ENCODE measurements at places on chromosomes 2 and 18. TPM values are rescaled to one million over a fixed set of nuclear protein-coding genes. Genes with fewer than 3 reads are reported as not detected.

The ANKRD53 gene
- 0.90 TPM for polyA plus RNA-seq

DNA sequence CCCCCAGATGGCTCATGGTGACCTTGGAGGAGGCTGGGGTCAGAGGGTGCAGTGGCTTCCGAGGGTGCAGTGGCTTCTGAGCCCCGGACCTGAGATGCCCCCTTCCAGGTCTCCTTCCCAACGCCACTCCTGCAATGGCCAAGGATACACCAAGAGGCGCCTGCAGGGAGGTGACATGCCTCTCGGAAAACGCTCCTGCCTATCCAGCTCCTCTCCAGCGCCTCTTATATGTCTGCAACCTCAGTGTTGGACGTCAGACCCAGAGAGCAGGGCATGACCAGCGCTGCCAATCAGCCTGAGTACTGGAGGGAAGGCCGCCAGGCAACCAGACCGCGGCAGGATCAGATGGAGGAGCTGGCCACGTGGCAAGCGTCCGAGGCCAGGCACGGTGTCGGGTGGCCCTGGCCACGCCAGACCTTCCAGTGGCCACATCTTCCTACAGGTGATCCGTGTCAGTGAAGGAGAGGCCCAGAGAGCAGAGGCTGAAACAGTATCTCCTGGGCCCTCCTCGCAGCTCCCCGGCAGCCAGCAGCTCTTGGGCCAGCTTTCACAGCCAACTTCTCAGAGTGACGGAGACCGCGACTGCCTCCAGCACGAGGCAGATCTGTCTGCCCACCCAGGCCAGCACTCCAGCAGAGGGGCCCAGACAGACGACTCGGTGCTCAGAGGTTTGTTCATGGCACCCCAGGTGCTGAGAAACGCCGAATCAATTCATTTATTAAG lies 199.5 kb upstream of the SALL3 start:
- no peak for DNase-seq

DNA sequence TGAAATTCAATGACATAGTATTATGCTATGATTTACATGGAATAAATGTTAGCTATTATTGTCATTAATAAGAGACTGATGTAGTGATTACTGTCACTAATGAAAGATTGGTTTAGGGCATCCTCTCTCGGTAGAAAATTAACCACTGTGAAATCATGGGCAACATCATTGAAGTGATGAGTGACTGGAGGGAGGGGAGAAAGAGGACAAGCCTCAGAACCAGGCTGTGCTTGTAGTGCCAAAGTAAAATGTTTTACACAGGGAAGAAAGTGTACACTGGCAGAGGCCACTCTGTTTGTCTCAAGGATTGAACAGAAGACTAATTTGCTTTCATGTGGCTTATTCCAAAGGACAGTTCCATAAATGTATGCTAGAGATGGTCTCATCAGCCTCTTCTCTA lies 456.2 kb upstream of the TCF4 start:
- no peak for DNase-seq

DNA sequence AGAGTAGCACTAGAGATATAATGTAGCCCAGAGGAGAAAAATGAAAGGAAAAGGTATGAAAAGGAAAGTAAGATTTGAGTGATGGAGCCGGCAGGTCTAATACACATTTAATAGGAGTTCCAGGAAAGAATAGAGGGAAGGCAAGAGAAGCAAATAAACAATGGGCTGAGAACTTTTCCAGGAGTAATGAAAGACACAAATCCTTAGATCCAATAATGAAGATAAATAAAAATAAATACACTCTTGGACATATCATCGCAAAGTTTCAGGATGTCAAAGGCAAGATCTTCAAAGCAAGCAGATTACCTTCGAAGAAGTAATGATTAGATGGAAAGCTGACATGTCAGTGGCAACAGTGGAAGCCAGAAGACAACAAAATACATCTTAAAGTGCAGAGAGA lies 102.0 kb upstream of the YWHAQ start:
- no peak for DNase-seq

DNA sequence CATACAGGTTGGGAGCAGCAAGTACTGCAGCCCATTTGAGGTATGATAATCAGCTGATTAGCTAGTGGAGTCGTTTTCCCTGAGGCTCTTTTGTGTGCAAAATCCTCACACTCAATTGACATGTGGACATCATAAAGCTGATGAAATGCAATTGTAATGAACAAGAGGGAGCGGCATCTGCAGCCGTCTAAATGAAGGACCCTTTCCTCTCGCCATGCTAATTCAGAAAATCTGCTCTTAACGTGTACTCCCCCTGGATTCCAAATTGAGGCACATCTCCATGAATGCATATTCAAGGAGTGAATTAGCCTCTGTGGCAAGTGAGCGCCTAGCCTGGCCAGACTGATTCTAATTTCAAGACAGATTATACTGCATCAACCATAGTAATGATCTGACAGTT lies 260.9 kb upstream of the ATP5MC3 start:
- no peak for DNase-seq

The TEX44 gene
- not detected for polyA plus RNA-seq

GRCh38 chr2:237483018-237483731 lies 3.9 kb upstream of the MLPH start:
- DNase-seq = no peak

The ANKRD62 gene
- polyA plus RNA-seq = 0.10 TPM

DNA sequence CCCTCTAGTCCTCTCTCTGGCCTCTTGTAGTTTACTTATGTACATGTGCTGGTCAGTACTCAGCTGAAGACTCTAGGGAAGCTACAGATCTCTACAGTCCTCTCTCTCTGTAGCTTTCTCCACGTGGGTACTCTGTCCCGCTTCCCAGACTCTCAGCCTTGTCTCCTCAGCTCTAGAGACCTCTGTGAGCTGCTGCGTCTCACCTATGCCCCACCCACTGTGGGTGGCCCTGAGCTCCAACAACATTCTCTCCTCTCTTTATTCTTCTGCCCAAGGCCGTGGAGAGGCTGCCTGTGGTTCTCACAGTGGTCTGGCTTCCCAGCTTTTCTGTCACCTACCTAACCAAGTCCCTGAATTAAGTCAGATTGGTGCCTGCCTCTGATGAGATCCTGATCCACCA lies 33.4 kb downstream of the MFSD6 start:
- no peak for DNase-seq

The CTNNA2 gene
- polyA plus RNA-seq = 3.9 TPM

The FIGN gene
- 14.1 TPM for polyA plus RNA-seq

GRCh38 chr2:121133551-121134319 lies 151.3 kb downstream of the TFCP2L1 start:
- no peak for DNase-seq

GRCh38 chr18:63421514-63421913 lies 762 bp downstream of the VPS4B start:
- DNase-seq = no peak

DNA sequence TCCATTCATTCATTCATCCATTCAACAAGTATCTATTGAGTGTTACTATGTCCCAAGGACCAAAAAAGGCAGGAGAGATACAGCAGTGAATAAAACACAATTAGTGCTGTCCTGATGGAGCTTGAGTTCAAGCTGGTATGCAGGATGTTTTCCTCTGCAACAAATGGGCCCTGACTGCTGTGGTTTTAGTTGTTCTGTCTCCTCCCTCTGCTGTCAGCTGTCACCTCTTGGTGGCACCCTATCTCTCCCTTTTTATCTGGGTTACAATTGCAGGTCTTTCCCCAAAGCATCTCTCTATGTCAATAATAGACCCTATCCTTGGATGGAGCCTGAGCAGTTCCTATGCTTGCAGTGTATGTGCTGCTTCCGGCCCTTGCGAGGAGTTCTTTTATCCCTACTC lies 304.8 kb downstream of the PDE11A start:
- DNase-seq = no peak

- DNase-seq = no peak
These were observed 93.0 kb upstream of the GLI2 start for GRCh38 chr2:120642646-120643045.

The GALNT14 gene
- polyA plus RNA-seq = 47.6 TPM

The CRYBA2 gene
- polyA plus RNA-seq = not detected

The FHL2 gene
- polyA plus RNA-seq = 26.7 TPM

GRCh38 chr2:75284345-75284744 lies 85.0 kb upstream of the TACR1 start:
- no peak for DNase-seq

The STAT4 gene
- 11.4 TPM for polyA plus RNA-seq

GRCh38 chr2:134623046-134623445 lies 95.8 kb downstream of the TMEM163 start:
- DNase-seq = no peak

The APCDD1 gene
- polyA plus RNA-seq = 74.6 TPM

The EPB41L5 gene
- polyA plus RNA-seq = 106 TPM

The TMEM17 gene
- 6.8 TPM for polyA plus RNA-seq

DNA sequence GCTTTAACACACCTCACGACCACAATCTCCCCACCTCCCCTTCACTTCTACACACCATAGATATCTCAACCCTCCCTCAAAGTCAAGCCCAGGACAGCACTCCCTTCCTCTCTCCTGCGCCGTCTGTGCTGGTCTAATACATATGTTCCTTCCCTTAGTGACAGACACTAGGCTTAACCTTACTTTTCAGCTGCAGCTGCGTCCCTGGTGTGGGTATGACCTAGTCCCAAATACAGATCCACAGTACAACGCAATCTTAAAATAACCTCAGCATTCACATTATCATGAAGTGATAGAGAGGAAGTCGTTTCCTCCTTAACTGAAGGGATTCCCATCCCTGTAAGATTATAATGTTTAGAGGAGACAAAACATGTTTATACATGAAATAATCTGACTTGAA lies 192.7 kb upstream of the TANK start:
- no peak for DNase-seq

GRCh38 chr2:62304429-62305417 lies 108.8 kb downstream of the B3GNT2 start:
- DNase-seq = no peak

The CAPN14 gene
- polyA plus RNA-seq = 0.13 TPM

The TTN gene
- 1.2 TPM for polyA plus RNA-seq

DNA sequence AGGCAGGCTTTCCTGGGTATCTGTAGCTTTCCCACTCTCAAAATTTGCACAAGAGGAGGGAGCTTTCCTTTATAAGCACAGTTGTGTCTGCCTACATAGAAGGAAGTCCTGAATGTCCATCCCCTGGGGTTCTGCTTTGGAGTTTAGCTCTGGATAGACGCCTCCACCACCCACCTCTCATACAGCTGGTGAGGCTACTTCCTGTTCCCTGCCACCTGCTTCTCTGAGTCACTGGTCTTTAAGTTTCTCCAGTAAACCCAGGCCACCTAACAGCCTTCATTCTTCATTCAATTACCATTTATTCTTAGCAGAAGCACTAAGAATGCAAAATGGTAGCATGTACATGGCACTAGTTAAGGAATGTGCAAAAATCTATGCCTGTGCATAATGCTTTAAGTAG lies 407.8 kb downstream of the CDH2 start:
- no peak for DNase-seq
